ENCODE measurements at places on chromosomes 2 and 18.

DNA sequence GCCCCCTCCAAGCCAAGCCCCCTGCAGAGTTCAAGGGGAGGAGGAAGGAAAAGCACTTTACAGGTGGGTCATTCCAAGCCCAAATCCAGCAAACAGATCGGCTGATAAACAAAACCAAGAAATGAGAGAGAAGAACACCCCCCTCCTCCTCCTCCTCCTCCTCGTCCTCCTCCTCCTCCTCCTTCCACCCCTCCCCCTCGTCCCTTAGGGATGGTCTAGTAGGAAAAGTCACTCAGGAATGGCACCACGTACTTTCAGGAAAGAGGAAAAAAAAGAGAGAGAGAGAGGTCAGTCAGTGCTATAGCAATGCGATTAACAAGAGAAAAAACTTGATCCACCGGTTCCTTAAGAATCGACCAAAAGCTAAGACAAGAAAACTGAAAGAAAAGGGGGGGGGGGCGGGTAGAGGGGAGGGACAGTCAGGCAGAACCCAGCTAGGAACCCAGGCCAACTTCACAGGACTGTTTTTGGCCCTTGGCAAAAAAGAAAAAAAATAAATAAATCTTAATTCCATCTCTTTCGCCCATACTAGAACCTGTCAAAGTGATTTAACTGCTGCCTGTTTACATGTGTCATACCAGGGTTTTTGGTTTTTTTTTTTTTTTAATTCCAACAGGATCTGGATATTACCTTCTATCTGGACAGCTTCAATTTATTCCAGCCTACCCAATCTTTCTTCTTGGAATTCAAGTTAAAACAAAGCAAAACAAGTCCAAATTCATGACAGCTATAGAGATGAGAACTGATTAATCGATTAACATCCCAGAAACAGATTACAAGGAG lies 906 bp downstream of the IKZF2 start:
- DNase-seq, result no peak

- DNase-seq, result no peak
Measured at GRCh38 chr2:88615822-88616221, 11.4 kb downstream of the EIF2AK3 start.

GRCh38 chr2:109446278-109447131 lies 167.3 kb downstream of the SEPTIN10 start:
- DNase-seq, result no peak

GRCh38 chr18:69158944-69159343 lies 241.7 kb upstream of the DOK6 start:
- DNase-seq, result no peak

GRCh38 chr2:200609028-200609614 lies 23.3 kb downstream of the AOX1 start:
- DNase-seq, result no peak

- no peak for DNase-seq
Measured at GRCh38 chr2:50772607-50773006, 259.3 kb downstream of the NRXN1 start.

- DNase-seq, result peak; percentile 22
Measured at GRCh38 chr2:25234738-25235137, 66.4 kb upstream of the POMC start.

DNA sequence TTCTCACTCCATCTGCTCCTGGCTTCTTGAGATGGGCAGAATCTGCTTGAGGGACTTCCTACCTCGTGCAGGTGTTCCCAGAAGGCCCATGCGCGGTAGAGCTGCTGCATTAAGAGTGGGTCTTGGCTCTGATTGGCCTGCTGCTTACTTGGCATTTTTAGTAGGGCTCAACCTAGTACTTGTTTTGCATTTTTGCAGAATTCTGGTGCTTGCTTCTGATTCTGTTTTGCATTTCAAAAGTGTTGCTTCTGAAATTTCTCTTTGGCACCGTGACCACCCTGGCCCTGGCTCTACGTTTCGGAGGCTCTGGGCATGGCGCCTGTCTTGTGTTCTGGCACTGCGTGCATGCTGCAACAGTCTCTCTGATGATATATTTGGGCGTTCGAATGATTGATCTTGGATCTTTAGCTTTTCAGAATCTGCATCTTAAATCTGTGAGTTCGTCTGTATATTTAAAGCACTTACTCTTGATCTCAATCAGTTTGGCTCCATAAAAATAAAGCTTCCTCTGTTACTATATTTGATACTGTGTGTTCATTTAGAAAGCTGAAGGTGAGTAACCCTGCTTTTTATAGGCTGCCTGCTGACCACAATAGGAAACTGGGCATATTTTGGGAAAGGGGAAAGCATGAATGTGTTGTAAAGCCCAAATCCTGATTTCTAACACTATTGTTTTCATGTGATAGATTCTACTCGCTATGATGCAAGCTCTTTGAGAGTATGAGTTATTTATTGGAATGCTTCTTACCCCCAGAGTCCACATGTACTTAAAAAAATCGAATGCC lies 22.2 kb downstream of the EFR3B start:
- DNase-seq, result no peak

GRCh38 chr2:163269374-163270021 lies 430.9 kb upstream of the KCNH7 start:
- no peak for DNase-seq
